Activated T-helper 2 cell treated with anti-CD3 and anti-CD28 coated beads, Interferon-gamma antibody, Interleukin-2, Interleukin-4, amounts not matched to agents 10 μg/mL and 5 μg/mL and 100 μg/mL, durations not matched to agents 14 hours and 24 hours and 36 hours (primary cell): ENCODE measurements at places on chromosomes 2 and 18. TPM values are rescaled to one million over a fixed set of nuclear protein-coding genes. Genes with fewer than 3 reads are reported as not detected.

- no peak overlapping the region for H3K4me3 ChIP-seq
- H3K27ac ChIP-seq: no peak overlapping the region
- H3K4me1 ChIP-seq: no peaks in the 10 kb centered on the region
- H3K27me3 ChIP-seq: no peaks in the 10 kb centered on the region
- no peaks in the 10 kb centered on the region for H3K36me3 ChIP-seq
These were observed 67.1 kb downstream of the CCDC102B start for GRCh38 chr18:68865021-68865420.

- no peaks in the 10 kb centered on the region for H3K4me1 ChIP-seq
- H3K27ac ChIP-seq: no peak overlapping the region
- H3K36me3 ChIP-seq: no peaks in the 10 kb centered on the region
- no peaks in the 10 kb centered on the region for H3K27me3 ChIP-seq
- no peak overlapping the region for H3K4me3 ChIP-seq
These were observed 135.5 kb downstream of the PDE1A start for GRCh38 chr2:182291296-182291695.

ASAP2 gene
- 0.74 and 0.96 TPM in 2 replicates for total RNA-seq

L3MBTL4 gene
- total RNA-seq: 0.05 and 0.11 TPM in 2 replicates

CCDC74B gene
- 0.94 and 1.1 TPM in 2 replicates for total RNA-seq
